ENCODE measurements at places on chromosomes 2 and 18.

DNA sequence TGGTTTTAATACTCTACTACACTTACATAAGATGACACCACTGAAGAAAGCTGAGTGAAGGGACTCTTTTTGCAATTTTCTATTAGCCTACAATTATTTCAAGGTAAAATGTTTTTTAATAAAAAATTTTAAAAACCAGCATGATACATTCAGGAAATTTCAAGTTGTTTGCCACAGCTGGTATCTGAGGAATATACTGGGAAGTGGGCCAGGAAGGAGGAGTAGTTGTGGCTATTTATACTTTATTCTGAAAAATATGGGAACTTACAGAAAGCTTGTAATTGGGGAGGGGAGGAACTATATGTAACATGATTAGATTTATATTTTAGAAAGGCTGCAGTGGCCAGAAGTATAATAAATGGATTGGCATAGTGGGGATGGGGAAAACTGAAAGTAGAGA, 40.8 kb downstream of the WDR35 start:
- H3K27ac ChIP-seq: no peak overlapping the region
- no peaks in the 10 kb centered on the region for H3K4me1 ChIP-seq
- no peak overlapping the region for H3K4me3 ChIP-seq

DNA sequence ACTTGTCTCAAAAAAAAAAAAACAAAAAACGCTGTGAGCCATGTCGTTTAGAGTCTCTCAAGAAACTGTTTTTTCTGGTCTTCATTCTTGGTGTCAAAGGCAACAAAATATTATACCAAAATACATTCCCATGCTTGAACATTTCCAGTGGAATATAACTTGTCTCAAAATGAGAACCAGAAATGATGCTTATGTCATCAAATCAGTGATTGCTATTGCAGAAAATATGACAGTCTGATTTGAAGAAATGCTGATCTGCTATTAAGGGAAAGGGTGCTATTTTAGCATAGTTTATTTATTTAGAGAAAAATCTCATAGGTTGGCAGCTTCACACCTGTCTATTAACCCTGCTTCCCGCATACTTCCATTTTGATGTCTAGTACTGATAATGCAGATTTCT, 82.4 kb upstream of the ACSL3 start:
- DNase-seq: no peak
- no peak overlapping the region for H3K4me3 ChIP-seq
- no peaks in the 10 kb centered on the region for H3K27me3 ChIP-seq
- no peaks in the 10 kb centered on the region for H3K36me3 ChIP-seq
- no peaks in the 10 kb centered on the region for H3K4me1 ChIP-seq

DNA sequence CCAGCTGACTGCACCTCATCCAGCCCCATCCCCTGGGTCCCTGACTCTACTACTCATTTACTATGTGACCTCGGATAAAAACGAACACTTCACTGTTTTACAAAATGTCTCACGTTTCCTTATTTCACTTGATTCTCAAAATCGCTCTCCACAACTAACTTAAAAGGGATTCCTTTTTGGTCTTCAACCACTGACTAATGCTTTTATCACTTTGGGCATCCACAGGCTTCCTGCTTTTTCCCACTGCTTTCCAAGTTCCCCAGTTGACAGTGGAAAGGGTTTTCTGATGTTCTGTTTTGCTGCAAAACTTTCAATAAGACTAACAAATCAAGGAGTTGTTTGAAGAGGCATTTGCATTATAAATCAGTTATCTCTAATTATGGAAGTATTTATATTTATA, 24.1 kb downstream of the EIF2AK3 start:
- H3K27me3 ChIP-seq: no peaks in the 10 kb centered on the region
- H3K4me1 ChIP-seq: peaks cover 29% of the 10 kb centered on the region
- no peaks in the 10 kb centered on the region for H3K36me3 ChIP-seq
- H3K4me3 ChIP-seq: no peak overlapping the region
- H3K27ac ChIP-seq: no peak overlapping the region

DNA sequence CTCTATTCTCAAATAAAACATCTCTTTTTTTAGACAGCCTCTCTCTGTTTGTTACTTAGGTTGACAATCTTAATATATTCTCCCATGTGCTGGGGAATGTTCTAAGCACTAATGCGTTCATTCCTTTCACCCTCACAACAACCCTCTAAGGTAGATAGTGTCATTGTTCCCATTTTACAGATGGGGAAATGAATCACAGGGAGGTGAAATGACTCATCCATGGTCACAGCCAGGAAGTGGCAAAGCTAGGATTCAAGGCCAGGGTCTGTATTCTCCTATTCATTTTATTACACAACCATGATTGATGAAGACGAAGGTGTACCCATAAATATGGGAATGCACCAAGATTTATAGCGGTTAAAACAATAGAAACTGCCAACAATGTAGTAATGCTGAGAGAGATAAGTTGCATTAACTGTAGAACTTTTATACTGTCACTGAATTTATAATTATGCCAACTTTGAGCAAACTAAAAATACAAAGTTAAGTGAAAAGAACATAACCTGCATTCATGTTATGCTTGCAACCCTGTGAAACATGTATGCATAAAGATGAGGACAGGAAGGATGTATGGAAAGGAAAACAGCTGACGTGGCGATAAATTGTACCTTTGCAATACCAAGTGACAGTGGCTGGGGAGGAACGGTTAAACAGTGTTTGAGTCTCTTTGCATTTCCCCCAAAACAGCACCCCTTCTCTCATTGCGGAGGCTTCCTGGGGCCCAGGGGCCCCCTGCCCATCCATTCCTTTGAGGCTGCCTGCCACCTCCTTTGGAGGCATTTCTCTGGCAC, 257.7 kb upstream of the AGAP1 start:
- no peak overlapping the region for H3K27ac ChIP-seq
- DNase-seq: no peak
- H3K4me3 ChIP-seq: no peak overlapping the region
- peaks cover 4% of the 10 kb centered on the region for H3K4me1 ChIP-seq
- no peaks in the 10 kb centered on the region for H3K36me3 ChIP-seq

GRCh38 chr2:25257931-25258846, 83.5 kb downstream of the DNMT3A start:
- H3K4me3 ChIP-seq: no peak overlapping the region
- peaks cover 26% of the 10 kb centered on the region for H3K4me1 ChIP-seq
- DNase-seq: no peak
- no peak overlapping the region for H3K27ac ChIP-seq
- H3K36me3 ChIP-seq: peaks cover 60% of the 10 kb centered on the region

- H3K4me3 ChIP-seq: no peak overlapping the region
- peaks cover 19% of the 10 kb centered on the region for H3K36me3 ChIP-seq
- peaks cover 34% of the 10 kb centered on the region for H3K27me3 ChIP-seq
- H3K27ac ChIP-seq: no peak overlapping the region
- no peak for DNase-seq
- no peaks in the 10 kb centered on the region for H3K4me1 ChIP-seq
Measured at GRCh38 chr2:213932-214693, 49.7 kb downstream of the SH3YL1 start.

GRCh38 chr2:101847661-101848339, 144.0 kb upstream of the IL1R2 start:
- H3K4me3 ChIP-seq: no peak overlapping the region
- H3K4me1 ChIP-seq: no peaks in the 10 kb centered on the region
- no peak overlapping the region for H3K27ac ChIP-seq
- no peaks in the 10 kb centered on the region for H3K27me3 ChIP-seq
- peaks cover 65% of the 10 kb centered on the region for H3K36me3 ChIP-seq

GRCh38 chr18:79071037-79071436, 1.8 kb downstream of the ATP9B start:
- H3K27ac ChIP-seq: no peak overlapping the region
- H3K4me1 ChIP-seq: peaks cover 15% of the 10 kb centered on the region
- no peaks in the 10 kb centered on the region for H3K36me3 ChIP-seq
- no peak for DNase-seq
- no peak overlapping the region for H3K4me3 ChIP-seq

DNA sequence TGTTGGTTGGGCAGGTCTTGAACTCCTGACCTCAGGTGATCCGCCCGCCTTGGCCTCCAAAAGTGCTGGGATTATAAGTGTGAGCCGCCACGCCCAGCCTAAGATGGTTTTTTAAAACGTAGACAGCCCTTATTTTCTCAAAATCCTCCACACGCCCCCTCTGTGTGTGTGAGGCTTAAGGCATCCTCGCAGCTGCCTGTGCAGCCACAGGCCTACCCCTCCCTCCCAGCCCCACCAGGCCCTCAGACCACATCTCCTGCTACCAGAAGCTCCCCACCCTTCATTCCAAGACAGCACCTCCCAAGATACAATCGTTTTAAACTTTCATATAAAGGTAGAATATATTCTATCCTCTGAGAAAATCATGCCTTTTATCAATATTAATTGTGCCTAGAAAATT, 4.8 kb downstream of the ANO7 start:
- no peak overlapping the region for H3K27ac ChIP-seq
- H3K4me3 ChIP-seq: no peak overlapping the region
- H3K27me3 ChIP-seq: no peaks in the 10 kb centered on the region
- no peak for DNase-seq

DNA sequence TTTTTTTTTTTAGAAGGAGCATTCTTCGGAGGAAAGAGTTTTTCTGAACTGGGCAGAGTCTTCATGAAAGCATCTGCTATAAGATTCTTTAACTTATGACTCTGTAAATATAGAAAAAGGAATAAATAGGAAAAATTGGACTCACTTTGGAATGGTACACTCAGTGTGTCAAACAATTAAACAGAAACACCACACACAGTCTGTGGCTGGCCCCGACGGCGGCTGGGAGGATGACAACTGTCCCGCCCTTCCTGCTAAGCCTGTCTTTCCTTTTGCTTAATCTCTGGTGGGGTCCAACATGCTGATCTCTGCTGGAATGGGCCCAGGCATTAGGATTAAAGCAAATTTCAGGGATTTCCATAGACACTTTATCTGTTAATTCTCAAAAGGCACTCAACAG, 12.5 kb upstream of the RAB31 start:
- no peaks in the 10 kb centered on the region for H3K36me3 ChIP-seq
- H3K27ac ChIP-seq: no peak overlapping the region
- H3K4me1 ChIP-seq: peaks cover 13% of the 10 kb centered on the region
- DNase-seq: no peak
- H3K27me3 ChIP-seq: no peaks in the 10 kb centered on the region

DNA sequence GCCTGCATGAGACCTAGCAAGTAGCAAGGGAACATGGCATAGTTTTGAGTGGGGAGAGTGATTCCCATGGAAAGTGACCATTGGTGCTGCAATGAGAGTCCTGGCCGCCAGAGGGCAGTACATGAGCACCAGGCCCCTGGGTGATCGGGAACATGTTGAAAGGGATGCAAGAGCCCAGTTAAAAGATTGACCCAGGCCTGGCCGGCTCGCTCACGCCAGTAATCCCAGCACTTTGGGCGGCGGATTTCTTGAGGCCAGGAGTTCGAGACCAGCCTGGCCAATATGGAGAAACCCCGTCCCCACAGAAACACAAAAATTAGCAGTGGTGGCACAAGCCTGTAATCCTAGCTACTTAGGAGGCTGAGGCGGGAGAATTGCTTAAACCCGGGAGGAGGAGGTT, 22.2 kb downstream of the FAP start:
- H3K4me1 ChIP-seq: no peaks in the 10 kb centered on the region
- H3K27ac ChIP-seq: no peak overlapping the region
- no peaks in the 10 kb centered on the region for H3K27me3 ChIP-seq
- no peak for DNase-seq

- DNase-seq: no peak
- peaks cover 6% of the 10 kb centered on the region for H3K4me1 ChIP-seq
- H3K36me3 ChIP-seq: no peaks in the 10 kb centered on the region
- no peak overlapping the region for H3K4me3 ChIP-seq
- no peak overlapping the region for H3K27ac ChIP-seq
Measured at GRCh38 chr18:61831071-61831470, 61.7 kb downstream of the RNF152 start.

- no peak for DNase-seq
- H3K4me1 ChIP-seq: peaks cover 21% of the 10 kb centered on the region
- H3K27ac ChIP-seq: no peak overlapping the region
- H3K36me3 ChIP-seq: no peaks in the 10 kb centered on the region
Measured at GRCh38 chr2:176158186-176158591, 1.1 kb downstream of the HOXD3 start.

DNA sequence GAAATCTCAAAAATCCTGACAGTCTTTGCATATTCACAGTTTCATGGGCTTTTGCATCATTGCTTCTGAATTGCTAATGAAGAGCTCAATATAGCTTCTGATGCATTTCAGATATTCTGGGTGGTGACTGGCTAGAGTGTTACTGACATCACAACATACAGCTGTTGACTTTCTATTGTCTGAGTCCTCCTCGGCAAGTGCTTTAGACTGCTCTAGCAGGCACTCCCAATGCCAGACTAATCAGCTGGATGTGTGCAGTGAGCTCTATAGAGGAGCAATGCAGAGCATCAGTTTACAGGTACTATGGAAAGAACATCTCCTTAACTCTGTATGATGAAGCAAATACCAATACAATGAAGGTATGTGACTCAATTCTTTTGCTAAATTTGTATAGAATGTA, 54.9 kb downstream of the R3HDM1 start:
- no peak overlapping the region for H3K27ac ChIP-seq
- no peaks in the 10 kb centered on the region for H3K27me3 ChIP-seq
- H3K4me1 ChIP-seq: no peaks in the 10 kb centered on the region
- DNase-seq: no peak
- no peaks in the 10 kb centered on the region for H3K36me3 ChIP-seq

DNA sequence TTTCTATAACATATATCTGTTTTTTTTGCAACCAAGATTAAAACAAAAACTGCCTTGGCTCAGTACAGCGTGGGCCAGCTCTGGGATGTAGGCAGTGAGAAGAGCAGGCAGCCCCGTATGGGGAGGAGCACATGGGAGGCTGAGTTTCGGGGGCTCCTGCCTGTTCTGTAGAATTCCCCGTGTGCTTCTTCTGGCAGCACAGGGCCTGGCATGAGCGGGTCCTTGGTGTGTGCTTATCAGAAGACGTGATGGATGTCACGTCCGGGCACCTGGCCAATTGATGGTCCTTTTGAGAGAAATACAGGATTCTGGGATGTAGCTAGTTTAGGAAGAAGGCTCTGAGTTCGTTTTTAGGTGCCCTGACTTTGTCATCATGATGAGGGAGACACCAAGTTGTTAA, 16.2 kb downstream of the IMPA2 start:
- no peak overlapping the region for H3K4me3 ChIP-seq
- no peaks in the 10 kb centered on the region for H3K27me3 ChIP-seq
- peaks cover 36% of the 10 kb centered on the region for H3K36me3 ChIP-seq
- peak overlapping the region; percentile 47 for H3K27ac ChIP-seq

DNA sequence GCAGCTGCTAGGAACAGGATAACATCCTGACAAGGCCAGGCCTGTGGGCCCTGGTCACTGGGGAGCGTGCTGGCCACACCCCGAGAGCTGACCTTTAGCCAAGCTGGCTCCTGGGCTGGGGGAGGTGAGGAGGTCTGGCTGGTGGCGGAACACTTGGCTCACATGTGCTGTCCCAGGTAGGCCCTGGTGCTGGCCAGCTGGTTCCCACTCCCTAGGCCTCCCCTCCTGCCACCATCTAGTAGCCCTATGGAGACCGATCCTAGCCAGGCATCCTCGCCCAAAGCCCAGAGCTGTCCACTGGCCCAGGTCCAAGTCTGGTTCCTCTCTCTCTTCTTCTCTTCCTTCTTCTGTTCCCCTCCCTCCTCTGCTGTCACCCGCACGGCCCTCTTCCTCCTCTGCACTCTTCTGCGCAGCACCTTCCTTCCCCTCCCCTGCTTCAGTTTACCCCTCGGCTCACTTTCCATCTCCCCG, 52.4 kb downstream of the TNS1 start:
- peaks cover 92% of the 10 kb centered on the region for H3K4me1 ChIP-seq
- no peak for DNase-seq
- H3K27ac ChIP-seq: peak overlapping the region; percentile 13

- DNase-seq: no peak
- H3K4me3 ChIP-seq: no peak overlapping the region
- no peak overlapping the region for H3K27ac ChIP-seq
- H3K4me1 ChIP-seq: no peaks in the 10 kb centered on the region
Measured at GRCh38 chr2:68404164-68404563, 39.1 kb downstream of the PLEK start.

Data from esophagus squamous epithelium (tissue), 5 donors.